ENCODE measurements at places on chromosomes 6 and 20.

DNA sequence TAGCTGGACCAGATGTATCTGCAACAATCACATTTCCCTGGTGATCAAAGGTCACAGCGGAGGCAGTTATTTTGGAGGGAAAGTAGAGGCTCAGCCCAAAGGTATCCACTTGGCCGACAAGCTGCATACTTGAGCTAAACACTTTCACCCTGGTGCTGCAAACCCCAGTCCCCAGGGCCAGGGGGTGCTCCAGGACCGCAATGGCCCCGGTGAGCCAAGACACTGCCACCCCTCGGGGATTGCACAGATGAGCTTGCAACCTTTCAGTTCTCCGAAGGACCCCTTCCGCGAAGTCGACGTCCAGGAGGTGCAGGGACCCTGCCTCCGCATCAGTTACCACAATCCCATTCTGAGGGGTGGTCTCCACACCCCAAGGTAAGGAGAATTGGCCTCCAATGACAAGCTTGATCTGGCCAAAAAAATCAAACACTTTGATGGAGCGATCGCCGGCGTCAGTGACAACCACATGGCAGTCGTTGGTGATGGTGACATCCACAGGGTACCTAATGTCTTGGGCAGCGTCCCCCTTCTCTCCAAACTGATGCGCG is 823 bp downstream of the NHLRC1 start:
- no peak for DNase-seq

- DNase-seq, result no peak
Measured at GRCh38 chr20:4415281-4415680, 306.4 kb upstream of the PRND start.

DNA sequence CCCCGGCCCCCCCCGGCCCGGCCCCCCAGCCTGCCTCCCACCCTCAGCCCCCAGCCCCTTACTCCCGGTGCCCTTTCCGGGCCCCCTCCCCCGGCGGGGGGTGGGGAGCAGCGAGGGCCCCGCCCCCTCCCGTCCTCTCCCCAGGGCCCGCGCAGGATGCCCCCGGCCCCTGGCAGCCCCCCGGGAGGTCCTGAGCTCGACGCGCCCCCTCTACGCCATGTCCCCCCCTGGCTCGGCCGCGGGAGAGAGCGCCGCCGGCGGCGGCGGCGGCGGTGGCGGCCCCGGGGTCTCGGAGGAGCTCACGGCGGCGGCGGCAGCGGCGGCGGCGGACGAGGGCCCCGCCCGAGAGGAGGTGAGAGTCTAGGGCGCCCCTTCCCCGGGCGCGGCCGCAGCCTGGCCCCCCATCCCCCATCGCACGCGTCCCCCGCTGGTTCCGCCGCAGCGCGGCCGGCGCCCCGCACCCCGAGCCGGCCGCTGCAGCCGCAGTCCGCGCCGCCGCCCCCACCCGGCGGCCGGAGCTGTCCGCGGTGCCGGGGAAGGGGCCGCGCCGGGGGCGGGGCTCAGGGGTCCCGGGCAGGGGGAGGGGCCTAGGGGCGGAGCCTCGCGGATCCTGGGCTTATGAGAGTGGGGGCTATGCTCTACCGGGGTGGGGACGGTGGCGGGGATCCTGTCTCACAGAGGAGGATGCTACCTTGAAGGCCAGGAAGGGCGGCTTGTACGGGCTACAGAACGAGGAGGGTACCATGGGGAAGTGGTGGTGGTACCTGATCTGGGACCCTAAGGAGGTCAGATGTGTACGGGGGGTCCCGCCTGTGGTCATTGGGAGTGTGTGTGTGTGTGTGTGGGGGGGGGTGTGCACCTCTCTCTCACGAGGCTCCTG is 516 bp downstream of the TMEM151B start:
- no peak for DNase-seq

- DNase-seq, result no peak
Measured at GRCh38 chr6:159681191-159681880, 11.7 kb downstream of the SOD2 start.

DNA sequence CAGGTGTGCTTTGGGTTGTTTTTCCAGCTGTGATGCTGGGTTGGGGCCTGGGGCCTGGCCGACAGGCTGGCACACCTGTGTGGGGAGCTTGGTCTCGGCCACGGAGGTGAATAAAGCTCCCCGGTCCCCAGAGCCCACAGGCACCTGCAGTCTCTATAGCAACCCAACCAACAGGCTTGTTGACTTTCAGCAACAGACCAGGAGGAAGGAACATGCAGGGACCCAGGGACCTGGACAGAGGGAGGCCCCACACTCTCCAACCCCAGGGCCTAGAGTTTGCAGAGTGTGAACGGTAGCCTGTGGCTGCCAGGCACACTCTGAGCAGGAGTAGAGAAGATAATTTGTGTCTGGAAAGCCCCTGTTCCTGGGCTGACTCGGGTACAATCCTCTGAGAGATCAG is 14.6 kb upstream of the SYNJ2 start:
- DNase-seq, result no peak

- no peak for DNase-seq
Measured at GRCh38 chr6:162572240-162572639, 155.3 kb downstream of the PRKN start.

- peak; percentile 100 for DNase-seq
Measured at GRCh38 chr20:4225745-4226144, 210.4 kb upstream of the RNF24 start.

GRCh38 chr6:116682334-116682712 is 1.3 kb downstream of the KPNA5 start:
- DNase-seq, result peak; percentile 56

DNA sequence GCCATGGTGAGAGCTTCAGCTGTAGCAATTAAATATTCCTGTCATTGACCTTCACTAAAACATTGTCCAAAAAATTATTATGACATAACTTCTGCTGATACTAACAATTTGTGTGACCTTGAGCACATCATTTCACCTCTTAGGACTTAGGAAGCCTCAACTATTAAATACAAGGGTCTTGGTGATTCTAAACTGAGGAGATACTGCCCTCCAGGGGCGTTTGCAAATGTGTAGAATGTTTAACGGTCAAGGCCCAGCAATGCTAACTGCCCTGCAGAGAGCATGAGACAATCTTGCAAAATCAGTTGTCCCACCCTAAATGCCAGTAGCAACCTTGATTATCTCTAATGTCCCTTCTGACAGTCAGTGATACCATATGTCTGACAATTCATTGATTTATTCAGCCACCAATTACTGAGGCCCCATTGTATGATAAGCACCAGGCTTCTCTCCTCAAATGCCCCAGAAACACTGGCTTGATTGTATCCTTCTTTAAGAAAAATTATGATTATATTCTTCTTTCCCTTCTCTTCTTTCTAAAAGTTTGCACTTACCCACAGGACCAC is 284.1 kb upstream of the PLN start:
- no peak for DNase-seq

DNA sequence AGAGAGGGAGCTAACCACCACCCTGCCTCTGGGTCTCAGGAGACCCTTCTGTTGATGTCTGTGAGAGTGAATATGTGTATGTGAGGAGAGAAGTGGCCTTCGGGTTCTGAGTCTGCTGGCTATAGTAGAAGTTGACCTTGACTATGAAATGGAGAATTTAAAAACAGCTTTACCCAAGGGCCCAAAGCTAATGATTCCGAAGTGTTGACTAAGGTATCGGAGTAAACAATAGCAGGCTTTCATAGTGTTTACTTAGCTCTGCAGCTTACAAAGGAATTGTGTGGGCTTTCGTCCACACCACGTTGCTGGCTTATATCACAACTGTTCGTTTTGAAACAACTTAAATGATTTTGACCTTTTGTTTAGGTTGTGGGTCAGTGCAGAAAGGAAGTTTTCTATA is 126.5 kb upstream of the JAG1 start:
- no peak for DNase-seq

GRCh38 chr6:71496722-71497033 is 208.1 kb downstream of the OGFRL1 start:
- peak; percentile 14 for DNase-seq

- DNase-seq, result no peak
Measured at GRCh38 chr6:139373928-139374356, 506 bp downstream of the CITED2 start.

DNA sequence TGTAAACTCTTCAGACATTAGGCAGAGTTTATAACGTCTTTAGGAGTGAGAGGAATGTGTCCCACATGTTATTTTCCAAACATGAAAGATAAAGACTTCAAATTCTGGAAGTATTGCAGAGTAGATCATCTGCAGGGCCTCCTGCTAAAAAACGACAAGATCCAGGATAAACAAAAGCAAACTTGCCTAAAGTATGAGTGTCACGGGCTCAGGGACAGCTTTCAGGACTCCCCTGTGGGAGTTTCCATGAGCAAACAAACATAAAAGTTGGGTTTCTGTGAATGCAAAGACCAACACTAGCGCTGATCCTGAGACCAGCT is 76.9 kb downstream of the TXNDC5 start:
- DNase-seq, result no peak
